Occipital lobe (tissue), 3 donors: ENCODE measurements at places on chromosomes 4 and X. TPM values are rescaled to one million over a fixed set of nuclear protein-coding genes. Genes with fewer than 3 reads are reported as not detected.

DNA sequence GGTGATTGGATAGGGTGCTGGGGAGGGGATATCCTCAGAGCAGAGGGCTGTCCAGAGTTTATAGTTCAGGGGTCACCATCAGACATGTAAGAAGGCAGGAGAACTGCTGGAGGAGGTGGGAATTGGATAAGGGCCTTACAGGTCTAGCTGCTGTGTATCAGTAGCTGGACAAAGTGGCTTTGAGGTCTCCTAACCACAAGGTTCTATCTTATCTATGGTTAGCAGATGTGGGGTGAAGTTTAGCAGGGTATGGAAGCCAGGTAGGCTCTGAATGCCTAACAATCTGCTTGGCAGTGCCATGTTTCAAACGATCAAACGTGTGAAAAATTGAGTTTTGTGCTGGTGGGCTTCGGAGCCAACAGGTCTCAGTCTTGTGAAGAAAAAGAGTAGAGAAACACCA is 32.1 kb upstream of the MAGEA8 start:
- DNase-seq, result no peak

- no peak for DNase-seq
Observed at GRCh38 chr4:95821867-95822266, 18.0 kb upstream of the PDHA2 start.

DNA sequence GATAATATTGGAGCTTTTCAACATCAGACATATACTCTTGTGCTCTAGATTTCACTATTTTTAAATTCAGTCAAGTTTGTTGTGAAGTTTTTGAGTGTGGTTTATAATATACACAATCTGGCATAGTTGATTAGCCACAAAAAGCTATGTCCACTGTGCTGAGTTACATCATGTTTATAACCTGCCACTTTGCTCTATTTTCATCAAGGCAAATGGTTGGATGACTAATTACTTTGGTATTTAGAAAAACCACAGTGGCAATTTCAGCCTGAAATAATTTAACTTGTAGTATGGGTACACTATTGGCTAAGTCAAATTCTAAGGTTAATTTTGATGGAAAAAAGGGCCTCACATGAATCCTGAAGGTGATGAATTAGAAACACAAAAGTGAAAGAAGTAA is 262.6 kb downstream of the C4orf33 start:
- DNase-seq, result no peak

PF4V1 gene
- 2.5 TPM for total RNA-seq

GRCh38 chr4:137819964-137820383 is 287.7 kb upstream of the PCDH18 start:
- no peak for DNase-seq

DNA sequence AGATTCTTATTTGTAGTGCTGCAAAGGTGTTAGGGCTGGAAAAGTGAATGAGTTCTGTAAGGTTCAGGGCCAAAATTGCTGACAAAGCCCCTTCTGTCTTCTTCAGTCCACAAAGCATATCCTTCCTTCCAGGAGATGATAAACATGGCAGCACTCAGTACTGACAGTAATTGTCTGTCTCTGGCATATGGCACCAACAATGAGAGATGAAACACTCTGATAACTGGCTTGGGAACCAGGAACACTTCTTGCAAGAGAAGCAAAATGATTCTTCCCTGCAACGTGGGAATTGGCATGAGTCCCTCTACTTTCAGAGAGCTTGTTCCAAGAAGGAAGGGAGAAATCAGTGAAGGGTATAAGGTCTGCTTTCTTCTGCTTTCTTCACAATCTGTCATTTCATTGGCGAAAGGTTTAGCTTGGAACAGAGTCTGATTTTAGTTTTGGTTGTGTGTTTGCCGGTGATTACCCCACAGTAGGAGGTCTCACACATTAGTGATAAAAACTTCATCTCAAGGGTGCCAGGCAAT is 963.3 kb downstream of the NLGN4X start:
- no peak for DNase-seq
